Iris pigment epithelial cell (primary cell): ENCODE measurements at places on chromosomes 2 and 18.
A peak's percentile ranks its signal among the peaks of the same experiment; 100 is the strongest.

DNA sequence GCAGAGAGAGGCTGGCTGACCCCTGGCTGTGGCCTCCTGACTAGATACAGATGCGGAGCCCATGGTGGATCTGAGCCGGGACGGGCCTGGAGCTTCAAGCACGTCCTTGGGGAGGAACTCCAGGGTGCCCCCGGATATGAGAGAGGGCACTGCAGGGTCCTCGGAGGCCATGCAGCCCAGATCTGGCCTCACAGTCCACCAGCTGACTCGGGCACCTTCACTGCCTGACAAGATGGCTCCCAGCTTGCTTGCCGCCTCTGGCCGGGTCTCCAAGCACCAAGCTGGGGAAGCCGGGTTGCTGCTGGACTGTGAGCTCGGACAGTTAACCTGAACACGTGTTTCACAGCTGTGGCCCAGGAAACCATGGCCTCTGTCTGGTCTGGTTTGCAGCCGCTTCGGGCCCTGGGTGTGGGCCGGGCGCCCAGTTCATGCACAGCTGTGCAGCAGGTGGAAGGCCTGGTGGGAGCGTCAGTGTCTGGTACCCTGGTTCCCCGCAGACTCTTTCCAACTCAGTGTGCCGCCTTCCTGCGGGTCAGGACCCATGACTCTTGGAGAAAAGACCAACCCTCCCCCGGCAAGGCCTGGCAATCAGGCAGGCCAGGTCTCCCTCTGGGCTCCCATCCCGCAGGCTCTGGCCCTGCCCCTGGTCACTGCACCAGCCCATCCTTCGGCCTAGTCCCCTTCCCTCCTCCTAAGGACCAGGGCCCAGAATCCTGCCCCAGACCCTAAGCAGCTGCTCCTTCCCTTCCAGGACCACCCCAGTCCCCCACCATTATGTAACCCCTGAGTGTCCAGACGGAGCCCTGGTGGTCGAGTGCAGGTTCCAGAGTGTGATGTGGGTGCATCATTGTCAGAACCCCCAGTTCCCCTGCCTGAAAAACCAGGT is 74.6 kb upstream of the OTOS start:
- DNase-seq, result no peak

DNA sequence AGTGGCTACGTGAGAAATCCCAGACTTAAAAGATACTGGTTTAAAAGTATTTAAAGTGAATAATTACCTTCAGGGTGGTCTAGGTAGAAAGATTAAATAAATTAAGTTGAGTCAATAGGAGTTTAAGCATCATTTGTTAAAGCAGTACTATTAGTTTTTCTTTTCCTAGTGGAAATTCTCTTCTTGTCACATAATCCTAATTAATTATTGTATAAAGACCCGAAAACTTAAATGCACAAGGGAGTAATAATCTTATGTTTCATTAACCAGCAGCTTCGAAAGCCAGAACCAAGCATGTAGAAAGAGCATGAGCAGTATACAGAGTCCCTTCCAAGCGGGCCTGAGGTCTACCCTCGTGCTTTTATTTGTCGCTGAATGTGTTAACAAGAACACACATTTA is 90.2 kb upstream of the SKOR2 start:
- DNase-seq, result no peak

- no peak for DNase-seq
Observed at GRCh38 chr2:239147376-239147775, 253.4 kb downstream of the HDAC4 start.

- DNase-seq, result no peak
Observed at GRCh38 chr18:59143441-59143840, 3.8 kb downstream of the SEC11C start.

- no peak for DNase-seq
Observed at GRCh38 chr2:157764386-157764785, 111.7 kb downstream of the ACVR1 start.

DNA sequence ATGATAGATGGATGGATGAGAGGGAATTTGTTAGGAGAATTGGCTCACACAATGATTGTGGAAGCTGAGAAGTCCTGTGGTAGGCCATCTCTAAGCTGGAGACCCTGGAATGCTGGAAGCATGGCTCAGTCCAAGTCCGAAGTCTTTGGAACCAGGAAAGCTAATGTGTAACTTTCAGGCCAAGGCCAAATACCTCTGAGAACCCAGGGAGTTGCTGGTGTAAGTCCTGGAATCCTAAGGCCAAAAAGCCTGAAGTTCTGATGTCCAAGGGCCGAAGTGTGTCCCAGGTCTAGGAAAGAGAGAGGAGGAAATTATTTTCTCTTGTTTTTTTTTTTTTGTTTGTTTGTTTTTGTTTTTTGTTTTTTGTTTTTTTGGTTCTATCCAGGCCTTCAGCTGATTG is 492.2 kb upstream of the GCFC2 start:
- DNase-seq, result no peak

DNA sequence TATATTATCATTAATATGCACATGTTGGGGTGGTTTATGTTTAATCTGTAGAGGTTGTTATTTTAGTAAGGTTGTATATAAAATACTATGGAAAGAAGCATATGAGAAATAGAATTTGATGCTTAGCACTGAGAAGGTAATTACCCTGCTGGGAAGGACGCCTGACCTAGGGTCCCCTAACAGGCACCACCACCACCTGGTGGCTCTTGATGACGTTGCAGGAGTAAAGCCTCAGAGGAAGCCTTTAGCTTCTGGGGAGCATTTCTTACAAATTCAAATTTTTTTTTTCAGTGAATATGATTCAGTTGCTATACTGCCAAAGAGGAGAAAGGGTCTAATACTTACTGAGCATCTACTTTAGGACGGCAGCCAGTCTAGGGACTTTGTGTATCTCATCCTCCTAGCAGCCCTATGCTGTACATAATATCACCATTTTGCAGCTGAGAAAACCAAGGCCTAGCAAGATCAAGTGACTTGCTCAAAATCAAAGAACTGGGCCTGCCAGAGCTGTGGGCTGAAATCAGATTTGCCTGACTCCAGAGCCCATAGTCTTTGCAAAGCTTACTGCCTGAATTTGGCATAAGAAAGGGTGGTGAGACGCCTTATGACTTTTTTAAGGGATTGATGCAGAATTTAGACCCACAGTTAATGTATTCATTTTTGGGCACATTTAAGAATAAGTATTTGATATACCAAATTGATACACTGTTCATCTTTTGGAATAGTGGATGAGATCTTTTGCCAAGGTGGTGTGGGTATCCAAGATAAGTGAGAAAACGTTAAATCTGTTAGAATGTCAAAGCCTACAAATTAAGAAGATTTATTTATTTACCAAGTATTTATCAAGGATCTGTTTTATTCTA is 78.8 kb upstream of the GAREM1 start:
- peak; percentile 48 for DNase-seq

DNA sequence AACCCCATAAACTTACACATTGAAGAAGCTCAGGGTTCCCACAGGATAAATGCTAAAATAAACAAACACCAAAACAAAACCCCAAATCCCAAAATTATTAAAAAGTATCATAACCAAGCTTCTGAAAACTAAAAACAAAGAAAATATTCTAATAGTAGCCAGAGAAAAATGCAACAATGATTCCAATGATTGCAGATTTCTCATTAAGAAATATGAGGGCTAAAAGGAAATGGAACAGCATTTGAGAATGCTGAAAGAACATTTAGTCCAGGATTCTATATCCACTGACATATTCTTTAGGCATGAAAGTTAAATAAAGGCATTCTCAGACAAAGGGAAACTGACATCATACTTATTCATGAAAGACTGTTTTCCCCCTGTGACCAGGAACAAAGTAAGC is 212.4 kb downstream of the SLC4A10 start:
- no peak for DNase-seq

DNA sequence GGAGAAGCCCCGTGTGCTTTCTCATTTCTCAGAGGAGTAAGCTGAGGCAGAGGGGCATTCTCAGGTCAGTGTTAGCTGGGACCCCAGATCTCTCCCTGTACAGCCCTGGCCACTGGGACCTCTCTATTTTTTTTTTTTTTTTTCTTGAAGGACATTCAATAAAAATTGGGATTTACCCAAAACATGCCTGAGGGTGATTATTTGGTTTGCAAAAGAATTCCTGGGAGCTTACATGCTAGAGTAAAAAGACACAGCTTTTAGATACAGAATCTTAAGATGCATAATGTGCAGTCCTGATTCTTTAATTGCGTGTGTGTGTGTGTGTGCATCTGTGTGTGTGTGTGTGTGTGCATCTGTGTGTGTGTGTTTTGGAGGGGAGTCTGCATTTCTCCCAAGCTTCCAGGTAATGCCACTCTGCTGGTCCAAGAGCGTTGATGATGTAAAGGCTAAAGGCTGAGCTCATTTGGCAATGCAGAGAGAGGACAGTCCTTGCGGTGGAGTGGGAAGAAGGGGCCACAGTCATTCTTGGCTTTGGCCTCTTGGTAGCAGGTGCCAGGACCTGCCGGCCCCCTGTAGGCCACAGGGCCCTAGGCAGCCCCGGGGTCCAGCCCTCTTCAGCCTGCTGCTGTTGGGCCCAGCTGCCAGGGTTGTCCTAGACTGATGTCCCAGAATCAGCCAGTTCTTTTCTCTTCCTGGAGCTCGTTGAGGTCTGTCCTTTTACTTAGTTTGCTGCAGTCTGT is 74.1 kb upstream of the MCFD2 start:
- DNase-seq, result no peak

DNA sequence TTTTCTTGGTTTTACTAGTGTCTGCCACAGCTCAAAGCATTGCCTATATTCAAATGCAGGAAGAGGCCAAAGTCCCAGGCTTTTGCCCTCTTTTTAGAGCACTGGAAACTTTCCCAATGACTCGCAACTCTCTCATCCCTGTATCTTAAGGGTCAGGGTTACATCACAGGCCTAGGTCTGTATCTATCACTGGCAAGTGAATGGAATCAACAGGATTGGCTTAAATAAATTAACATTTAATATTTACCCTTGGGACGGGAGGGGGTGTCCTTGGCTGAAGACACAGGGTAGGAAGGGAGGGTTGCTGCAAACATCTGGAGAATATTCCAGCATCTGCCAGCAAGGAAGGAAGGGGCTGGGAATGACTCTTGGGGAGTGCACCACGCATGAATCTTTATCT is 242.6 kb downstream of the SLC4A3 start:
- no peak for DNase-seq

DNA sequence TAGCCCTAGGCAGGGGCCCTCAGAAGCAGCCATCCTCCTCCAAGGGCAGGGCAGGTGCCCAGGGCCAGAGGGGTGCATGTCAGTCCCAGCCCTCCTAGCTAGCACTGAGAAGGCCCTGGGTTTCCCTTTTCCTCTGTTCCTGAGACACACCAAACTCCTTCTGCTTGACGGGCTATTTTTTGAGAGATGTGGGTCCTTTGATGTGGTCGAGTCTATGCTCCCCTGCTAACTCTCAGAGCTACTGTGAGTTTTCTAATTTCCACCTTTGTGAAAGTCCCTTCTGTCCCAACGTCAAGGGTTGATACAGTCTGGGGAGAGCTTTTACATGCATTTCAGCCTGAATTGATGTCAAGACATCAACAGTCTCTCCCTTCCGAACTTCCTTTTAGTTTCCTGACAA is 51.4 kb downstream of the TRPM8 start:
- no peak for DNase-seq

DNA sequence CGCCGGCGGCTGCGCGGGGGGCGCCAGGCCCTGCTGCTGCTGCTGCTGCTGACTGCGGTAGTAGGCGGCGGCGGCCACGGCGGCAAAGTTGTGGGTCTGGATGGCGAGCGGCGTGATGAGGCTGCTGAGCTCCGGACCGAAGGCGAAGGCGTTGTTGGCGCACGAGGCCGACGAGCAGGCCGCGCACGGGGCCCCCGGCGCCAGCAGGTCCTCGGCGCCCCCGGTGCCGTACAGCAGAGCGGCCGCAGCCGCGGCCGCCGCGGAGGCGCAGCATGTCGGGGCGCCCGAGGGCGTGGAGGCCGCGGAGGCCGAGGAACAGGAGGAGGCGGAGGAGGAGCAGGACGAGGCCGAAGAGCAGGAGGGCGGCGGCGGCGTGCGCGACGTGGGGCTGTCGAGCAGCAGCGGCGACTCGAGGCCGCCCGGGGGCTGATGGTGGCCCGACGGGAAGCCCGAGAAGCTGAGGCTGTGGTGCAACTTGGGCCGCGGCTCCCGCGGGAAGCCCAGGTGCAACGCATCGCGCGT is 1.8 kb downstream of the ZFP36L2 start:
- DNase-seq, result peak; percentile 44

GRCh38 chr2:37191253-37191652 is 2.8 kb upstream of the SULT6B1 start:
- no peak for DNase-seq

- no peak for DNase-seq
Observed at GRCh38 chr2:9714630-9715214, 83.9 kb upstream of the YWHAQ start.

DNA sequence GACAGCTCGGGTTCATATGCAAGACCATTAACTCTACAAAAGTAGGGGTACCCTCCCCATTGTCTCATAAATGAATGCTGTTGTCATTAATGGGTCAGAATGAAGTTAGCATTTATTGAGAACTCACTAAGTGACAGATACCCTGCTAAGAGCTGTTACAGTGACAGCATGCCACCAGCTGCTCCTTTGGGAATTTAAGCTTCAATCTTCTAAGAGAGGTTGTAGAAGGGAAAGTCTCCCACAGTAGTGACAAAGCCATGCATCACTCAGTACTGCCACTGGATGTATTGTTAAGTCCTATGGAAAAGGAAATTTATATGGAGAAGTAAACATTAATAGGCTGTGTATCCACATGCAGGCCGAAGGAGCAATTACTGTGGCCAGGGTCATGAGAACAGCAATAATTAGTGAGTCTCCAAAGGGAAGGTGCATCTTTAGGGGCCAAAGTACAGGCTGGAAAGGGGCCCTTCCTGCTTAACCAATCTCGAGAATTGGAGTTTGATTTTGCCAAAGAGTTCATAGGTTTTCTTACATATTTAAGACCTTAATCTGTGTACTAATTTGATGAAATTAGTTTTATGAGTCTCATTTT is 64.5 kb upstream of the FAM124B start:
- no peak for DNase-seq

DNA sequence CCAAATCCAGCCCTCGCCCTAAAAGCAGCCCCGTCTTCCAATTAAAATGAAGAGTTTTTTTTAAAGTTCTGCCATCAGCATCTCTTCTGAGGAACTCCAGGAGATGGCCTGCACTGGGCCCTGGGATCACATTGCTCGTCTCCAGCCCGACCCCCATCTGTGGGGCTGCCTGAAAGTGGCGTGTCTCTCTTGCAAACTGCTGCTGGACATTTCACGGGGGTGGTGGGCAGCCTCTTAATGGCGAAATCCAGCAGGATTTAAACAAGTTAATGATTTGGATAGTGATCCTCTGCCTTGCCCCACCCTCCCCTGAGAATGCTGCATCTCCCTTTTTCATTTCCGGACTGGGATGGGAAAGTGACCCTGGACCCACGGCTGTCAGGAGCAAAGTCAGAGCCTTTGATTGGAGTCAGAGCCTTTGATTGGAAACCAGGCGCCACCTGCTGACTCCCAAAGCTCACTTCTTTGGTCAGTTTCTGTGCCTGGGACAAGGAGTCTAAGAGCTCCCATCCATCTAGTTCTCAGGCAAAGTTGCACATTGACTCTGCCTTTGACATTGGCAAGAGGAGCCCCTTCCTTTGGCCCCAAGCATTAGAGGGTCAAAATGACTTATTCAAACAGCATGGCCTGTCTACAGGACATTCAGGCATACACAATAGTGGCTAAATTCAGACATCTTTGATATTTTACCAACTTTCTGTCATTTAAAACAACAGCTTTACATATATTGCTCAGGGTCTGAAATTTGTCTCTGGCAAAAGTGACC is 155.2 kb downstream of the SH3BP4 start:
- peak; percentile 69 for DNase-seq
